ENCODE measurements at places on chromosomes 2 and 18. TPM values are rescaled to one million over a fixed set of nuclear protein-coding genes. Genes with fewer than 3 reads are reported as not detected.

Gene DNER
- not detected for total RNA-seq

Gene LOXHD1
- 0.19 TPM for total RNA-seq

Gene KCNJ3
- total RNA-seq: not detected

Gene LBH
- total RNA-seq: 127 TPM

Gene RGPD5
- 243 TPM for total RNA-seq

DNA sequence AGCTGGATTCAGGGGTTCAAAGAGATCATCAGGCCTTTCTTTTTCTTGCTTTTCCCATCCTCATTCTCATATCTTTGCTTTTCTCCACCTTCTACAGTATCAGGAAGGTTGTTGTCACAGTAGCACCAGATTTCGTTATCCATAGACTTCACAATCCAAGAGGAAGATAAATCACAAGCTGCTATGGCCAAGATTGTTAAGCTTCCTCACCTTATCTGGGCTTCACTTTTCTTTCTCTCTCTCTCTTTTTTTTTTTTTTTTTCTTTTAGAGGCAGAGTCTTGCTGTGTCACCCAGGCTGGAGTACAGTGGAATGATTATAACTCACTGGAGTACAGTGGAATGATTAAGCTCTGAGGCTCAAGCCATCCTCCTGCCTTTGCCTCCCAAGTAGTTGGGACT is 93.5 kb downstream of the TTC27 start:
- DNase-seq: no peak

Data from CD8-positive, alpha-beta T cell (primary cell).